ENCODE measurements at places on chromosomes 6 and 20.

DNA sequence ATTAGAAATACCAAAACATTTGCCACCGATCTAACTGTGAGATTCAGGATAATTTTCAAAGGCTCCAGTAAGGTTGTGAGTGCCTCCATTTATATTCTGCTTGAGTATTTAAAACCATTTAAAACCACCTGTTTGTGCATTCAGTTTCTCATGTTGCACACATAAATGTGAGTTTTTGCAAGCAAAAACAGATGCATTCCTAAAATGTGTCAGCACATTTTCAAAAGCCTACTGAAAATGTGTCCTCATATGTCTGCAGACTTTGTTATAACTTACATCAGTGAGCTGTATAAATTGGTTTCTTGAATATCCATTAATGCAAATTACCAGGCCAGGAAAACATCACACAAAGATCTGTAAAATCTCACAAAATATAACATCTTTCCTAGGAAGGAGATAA lies 676.6 kb upstream of the EPHA7 start:
- no peak for DNase-seq

- no peak for DNase-seq
Measured at GRCh38 chr20:48293671-48294070, 508.4 kb upstream of the SULF2 start.

DNA sequence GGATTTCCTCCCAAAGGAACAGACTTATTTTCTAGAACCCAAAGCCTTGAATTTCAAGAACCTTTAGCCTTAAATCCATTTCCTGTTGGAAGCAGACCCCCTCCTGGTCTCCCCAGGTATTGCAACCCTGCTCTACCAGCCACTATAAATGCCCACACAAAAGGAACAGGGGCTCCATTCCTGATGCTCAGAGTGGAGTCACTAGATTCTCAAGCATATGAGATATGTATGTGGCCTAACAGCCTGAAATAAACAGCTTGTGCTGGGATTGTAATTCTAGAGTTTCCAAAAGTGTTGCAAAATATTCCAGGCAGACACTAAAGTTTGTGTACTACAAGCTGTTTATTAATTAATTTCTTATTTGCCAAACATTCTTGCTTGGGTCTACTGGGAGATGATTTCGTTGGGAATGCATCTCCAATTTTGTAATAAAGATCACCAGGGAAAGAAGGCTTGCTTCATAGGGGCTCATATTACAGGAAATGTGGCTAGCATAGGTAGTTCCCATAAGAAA lies 44.8 kb downstream of the RIPOR3 start:
- DNase-seq = no peak

- peak; percentile 16 for DNase-seq
Measured at GRCh38 chr6:4774715-4775493, 1.3 kb upstream of the CDYL start.

All from T-helper 17 cell (primary cell).